ENCODE measurements at places on chromosomes 4 and X.

- no peaks in the 10 kb centered on the region for H3K36me3 ChIP-seq
- no peaks in the 10 kb centered on the region for H3K27me3 ChIP-seq
- peaks cover 1% of the 10 kb centered on the region for H3K4me1 ChIP-seq
- no peak overlapping the region for H3K4me3 ChIP-seq
Measured at GRCh38 chr4:40957281-40957680, 207.5 kb downstream of the NSUN7 start.

GRCh38 chr4:39124885-39125599, 57.3 kb upstream of the WDR19 start:
- DNase-seq = no peak
- H3K36me3 ChIP-seq = peaks cover 10% of the 10 kb centered on the region
- no peaks in the 10 kb centered on the region for H3K27me3 ChIP-seq
- H3K4me3 ChIP-seq = no peak overlapping the region

DNA sequence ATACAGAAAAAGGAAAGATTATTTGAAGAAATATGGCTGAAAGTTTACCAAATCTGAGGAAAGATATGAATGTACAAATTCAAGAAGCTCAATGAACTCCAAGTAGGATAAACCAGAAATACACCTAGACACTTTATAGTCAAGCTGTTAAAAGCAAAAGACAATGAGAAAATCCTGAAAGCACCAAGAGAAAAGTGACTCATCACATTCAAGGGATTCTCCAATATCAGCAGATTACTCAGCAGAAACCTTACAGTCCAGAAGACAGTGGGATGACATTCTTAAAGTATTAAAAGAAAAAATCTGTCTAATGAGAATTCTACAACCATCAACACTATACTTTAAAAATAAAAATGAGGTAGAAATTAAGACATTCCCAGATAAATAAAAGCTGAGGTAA, 223.8 kb upstream of the ZCCHC13 start:
- H3K27me3 ChIP-seq = no peaks in the 10 kb centered on the region
- H3K4me1 ChIP-seq = no peaks in the 10 kb centered on the region
- H3K4me3 ChIP-seq = no peak overlapping the region
- no peak for DNase-seq
- H3K27ac ChIP-seq = no peak overlapping the region

DNA sequence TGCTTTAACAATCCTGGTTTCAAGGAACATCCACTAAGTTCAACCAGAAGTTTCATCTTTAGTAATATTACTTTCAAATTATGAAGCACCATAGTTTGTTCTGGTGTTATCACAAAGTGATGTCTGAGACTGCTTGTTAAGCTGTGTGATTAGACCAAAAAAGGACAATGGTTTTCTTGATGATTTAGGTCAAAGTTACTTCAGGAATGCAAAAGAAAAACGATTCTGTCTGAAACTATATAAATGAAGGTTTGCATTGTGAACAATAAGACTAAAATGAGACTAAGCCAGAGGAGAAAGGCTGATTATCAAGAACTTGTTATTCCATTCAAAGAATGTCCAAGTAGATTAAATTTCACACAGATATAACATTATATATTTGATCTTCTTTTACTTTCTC, 122.4 kb upstream of the ETNPPL start:
- no peaks in the 10 kb centered on the region for H3K4me1 ChIP-seq
- H3K4me3 ChIP-seq = no peak overlapping the region
- H3K27ac ChIP-seq = no peak overlapping the region
- H3K36me3 ChIP-seq = no peaks in the 10 kb centered on the region
- DNase-seq = no peak

DNA sequence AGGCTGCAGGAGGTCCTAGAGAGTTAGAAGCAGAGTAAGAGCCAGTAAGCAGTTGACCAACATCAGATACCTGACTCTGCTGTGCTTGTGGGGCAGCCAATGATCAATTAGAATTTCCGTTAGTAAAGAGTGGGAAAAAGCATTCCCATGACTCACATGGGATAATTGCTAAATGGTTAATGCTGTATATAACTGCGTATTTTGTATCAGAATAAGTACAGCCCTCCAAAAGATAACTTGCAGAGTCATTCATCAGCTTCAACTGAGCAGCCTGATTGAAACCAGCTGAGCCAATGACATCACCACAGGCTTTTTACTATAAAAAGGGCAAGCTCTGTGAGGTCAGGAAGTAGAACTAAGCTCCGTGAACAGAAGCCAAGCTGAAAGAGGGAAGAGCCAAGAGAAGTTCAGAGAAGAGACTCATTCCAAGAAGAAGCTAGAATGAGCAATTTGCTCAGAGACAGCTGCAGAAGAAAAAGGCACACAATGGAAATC, 67.9 kb downstream of the PPP3CA start:
- no peaks in the 10 kb centered on the region for H3K27me3 ChIP-seq
- H3K4me1 ChIP-seq = peaks cover 4% of the 10 kb centered on the region
- H3K36me3 ChIP-seq = no peaks in the 10 kb centered on the region
- peak overlapping the region; percentile 5 for H3K27ac ChIP-seq

GRCh38 chr4:163544407-163545038, 50.0 kb downstream of the TMA16 start:
- H3K27ac ChIP-seq = no peak overlapping the region
- no peaks in the 10 kb centered on the region for H3K27me3 ChIP-seq
- peaks cover 1% of the 10 kb centered on the region for H3K36me3 ChIP-seq
- no peaks in the 10 kb centered on the region for H3K4me1 ChIP-seq

DNA sequence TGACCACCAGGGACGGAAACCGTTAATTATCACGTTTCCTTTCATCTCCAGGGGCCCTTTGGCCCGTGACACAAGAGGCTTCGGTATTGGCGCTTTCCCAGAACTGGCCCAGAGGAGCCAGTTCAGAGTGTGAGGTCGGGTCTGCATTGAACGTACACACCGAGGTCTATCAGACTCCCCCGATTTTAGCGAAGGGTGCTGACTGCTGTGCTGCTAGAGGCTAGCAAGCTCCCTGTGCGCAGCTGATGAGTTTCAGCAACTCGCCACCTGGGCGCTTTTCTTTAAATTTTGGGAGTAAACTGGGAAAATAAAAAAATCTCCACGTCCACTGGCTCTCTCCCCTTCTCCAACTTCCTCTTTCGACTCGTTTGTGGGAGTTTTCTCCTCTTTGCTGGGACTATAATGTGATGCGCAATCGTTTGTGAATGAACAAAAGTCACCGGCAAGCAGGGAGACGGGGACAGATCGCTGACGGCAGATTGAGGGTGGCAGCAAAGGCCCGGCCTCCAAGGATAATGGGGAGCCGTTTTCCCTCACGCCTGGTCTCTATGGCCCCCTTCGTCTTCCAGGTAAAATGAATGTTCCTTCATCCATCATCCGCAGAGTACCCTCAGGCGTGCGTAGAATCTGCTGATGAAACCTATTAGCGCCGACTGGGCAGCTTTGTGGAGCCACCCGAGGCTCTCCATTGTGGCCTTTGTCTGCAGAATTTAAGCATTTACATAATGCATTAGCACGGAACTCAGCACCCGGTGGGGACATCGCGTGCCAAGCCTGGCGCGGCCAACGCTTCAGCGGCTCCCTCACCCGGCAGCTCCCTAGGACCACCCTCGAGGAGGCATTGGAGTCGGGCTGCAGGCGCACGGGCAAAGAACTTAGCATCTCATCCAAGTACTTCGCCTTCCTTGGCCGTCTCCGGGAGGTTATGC, 1.6 kb upstream of the LRAT start:
- peaks cover 26% of the 10 kb centered on the region for H3K4me1 ChIP-seq
- H3K27me3 ChIP-seq = peaks cover 12% of the 10 kb centered on the region
- H3K4me3 ChIP-seq = no peak overlapping the region
- H3K27ac ChIP-seq = no peak overlapping the region
- DNase-seq = no peak

DNA sequence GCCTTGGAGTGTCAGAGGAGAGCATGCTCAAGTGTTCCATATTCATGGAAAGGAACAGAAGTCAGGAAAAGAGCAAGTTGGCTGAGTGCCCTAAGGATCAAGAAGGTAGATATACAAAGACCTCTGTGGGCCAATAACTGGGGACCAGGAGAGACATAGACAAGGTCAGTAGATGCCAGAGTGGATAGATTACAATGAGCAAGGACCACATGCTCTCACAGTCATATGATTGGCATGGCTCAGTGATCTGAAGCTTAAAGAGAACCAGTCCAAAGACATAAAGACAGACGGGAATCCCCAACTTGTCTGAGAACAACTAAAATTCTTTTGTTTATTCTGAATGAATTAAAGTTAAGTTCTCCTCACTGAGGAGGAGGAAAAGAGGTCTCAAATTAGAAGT, 289.7 kb downstream of the HS3ST1 start:
- no peaks in the 10 kb centered on the region for H3K36me3 ChIP-seq
- no peak overlapping the region for H3K27ac ChIP-seq
- H3K4me1 ChIP-seq = no peaks in the 10 kb centered on the region

DNA sequence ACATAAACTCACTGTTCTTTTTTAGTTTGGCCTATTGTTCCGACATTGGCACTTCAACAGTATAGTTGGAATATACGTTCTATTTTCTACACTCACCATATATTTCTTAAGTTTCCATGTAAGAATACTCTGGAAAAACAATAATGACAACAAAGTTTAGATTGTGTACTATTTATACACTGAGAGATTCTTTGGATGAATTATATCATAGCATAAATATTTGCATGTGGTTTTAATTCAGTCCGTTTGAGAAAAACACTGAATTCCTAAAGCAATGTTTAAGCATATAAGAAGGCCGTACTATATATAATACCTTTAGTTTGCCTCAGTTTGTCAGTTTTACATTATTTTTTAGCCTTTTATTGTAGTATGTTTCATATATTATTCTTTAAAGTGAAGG, 82.4 kb downstream of the RAP1GDS1 start:
- H3K4me3 ChIP-seq = no peak overlapping the region
- H3K27ac ChIP-seq = no peak overlapping the region
- H3K27me3 ChIP-seq = no peaks in the 10 kb centered on the region
- no peak for DNase-seq

- DNase-seq = no peak
- peaks cover 27% of the 10 kb centered on the region for H3K4me1 ChIP-seq
- no peaks in the 10 kb centered on the region for H3K36me3 ChIP-seq
- H3K27ac ChIP-seq = no peak overlapping the region
- H3K4me3 ChIP-seq = no peak overlapping the region
- H3K27me3 ChIP-seq = no peaks in the 10 kb centered on the region
Measured at GRCh38 chr4:1014291-1015167, 3.1 kb downstream of the FGFRL1 start.

DNA sequence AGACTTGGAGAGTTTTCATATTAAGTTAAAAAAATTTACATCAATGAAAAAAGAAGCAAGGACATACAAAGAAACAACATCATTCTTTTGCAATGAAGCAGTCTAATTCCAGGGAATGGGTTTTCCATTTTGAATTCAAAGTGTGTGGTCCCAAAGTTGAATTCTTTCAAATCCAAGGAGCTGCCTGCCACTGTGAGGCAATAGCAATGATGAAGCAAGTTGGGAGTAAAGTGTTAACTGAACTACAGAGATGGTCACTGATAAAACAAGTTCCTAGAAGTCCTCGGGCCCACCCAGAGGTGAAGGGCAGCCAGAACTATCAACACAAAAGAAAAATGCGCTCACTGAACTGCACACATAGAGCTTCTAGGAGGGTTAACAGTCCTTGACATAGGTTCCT, 115.9 kb downstream of the RAB28 start:
- no peak overlapping the region for H3K27ac ChIP-seq
- no peaks in the 10 kb centered on the region for H3K27me3 ChIP-seq
- DNase-seq = no peak
- no peaks in the 10 kb centered on the region for H3K36me3 ChIP-seq

- no peak overlapping the region for H3K4me3 ChIP-seq
- no peak overlapping the region for H3K27ac ChIP-seq
- no peaks in the 10 kb centered on the region for H3K27me3 ChIP-seq
- no peaks in the 10 kb centered on the region for H3K4me1 ChIP-seq
- no peaks in the 10 kb centered on the region for H3K36me3 ChIP-seq
Measured at GRCh38 chr4:17771284-17771908, 10.0 kb downstream of the FAM184B start.

DNA sequence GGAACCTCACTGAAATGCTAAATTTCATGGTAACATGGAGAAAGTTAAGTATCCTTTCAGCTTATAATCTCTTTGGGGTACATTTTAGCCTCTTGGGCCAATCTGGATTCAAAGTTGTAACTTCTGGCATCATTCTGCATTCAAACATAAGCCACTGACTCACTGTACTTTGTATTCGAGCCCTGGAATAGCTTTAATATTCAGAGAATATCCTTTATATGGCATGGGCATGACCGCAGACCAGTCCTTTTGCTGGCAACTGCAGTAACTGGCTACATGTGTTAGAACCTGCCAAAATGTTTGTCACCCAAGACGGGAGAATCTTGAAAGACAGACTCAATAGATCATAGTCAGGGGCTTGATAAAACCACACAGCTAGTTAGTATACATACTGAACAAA, 3.3 kb downstream of the GASK1B start:
- H3K4me1 ChIP-seq = peaks cover 2% of the 10 kb centered on the region
- no peak overlapping the region for H3K4me3 ChIP-seq
- H3K36me3 ChIP-seq = no peaks in the 10 kb centered on the region
- DNase-seq = no peak
- no peaks in the 10 kb centered on the region for H3K27me3 ChIP-seq
- no peak overlapping the region for H3K27ac ChIP-seq

- H3K36me3 ChIP-seq = no peaks in the 10 kb centered on the region
- H3K27me3 ChIP-seq = no peaks in the 10 kb centered on the region
- no peak overlapping the region for H3K4me3 ChIP-seq
- H3K4me1 ChIP-seq = no peaks in the 10 kb centered on the region
- DNase-seq = no peak
Measured at GRCh38 chr4:188661502-188661901, 522.3 kb downstream of the TRIML1 start.

DNA sequence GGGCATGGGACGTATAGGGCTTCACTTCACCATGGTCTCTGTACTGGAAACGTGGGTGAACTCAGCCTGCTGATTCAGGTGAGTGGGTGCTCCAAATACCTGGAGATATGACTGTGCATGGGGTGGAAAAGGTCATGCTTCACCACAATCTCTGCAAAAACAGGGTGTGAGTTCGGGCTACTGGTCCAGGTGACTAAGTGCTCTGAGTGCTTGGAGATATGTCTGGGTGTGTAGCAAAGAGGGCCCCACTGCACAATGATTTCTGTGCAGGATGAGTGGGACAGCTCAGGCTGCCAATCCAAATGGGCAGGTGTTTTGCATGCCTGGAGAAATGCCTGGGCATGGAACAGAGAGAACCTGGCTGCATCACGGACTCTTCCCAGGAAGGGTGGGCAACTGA, 11.2 kb upstream of the CPXCR1 start:
- H3K27ac ChIP-seq = no peak overlapping the region
- no peaks in the 10 kb centered on the region for H3K27me3 ChIP-seq
- no peaks in the 10 kb centered on the region for H3K36me3 ChIP-seq
- no peak for DNase-seq
- H3K4me1 ChIP-seq = no peaks in the 10 kb centered on the region

- DNase-seq = no peak
- no peaks in the 10 kb centered on the region for H3K27me3 ChIP-seq
- H3K4me1 ChIP-seq = no peaks in the 10 kb centered on the region
Measured at GRCh38 chrX:3320471-3321046, 25.9 kb downstream of the MXRA5 start.

- peaks cover 22% of the 10 kb centered on the region for H3K4me1 ChIP-seq
- no peaks in the 10 kb centered on the region for H3K36me3 ChIP-seq
- peak overlapping the region; percentile 98 for H3K27ac ChIP-seq
- H3K4me3 ChIP-seq = peak overlapping the region; percentile 86
- DNase-seq = no peak
Measured at GRCh38 chr4:145177906-145178538, 2.4 kb downstream of the OTUD4 start.

- peak overlapping the region; percentile 56 for H3K27ac ChIP-seq
- H3K27me3 ChIP-seq = no peaks in the 10 kb centered on the region
- peak; percentile 65 for DNase-seq
- H3K36me3 ChIP-seq = no peaks in the 10 kb centered on the region
- peak overlapping the region; percentile 32 for H3K4me3 ChIP-seq
Measured at GRCh38 chr4:158170691-158171561, 1.9 kb downstream of the GASK1B start.

- DNase-seq = no peak
- H3K4me3 ChIP-seq = no peak overlapping the region
- peaks cover 4% of the 10 kb centered on the region for H3K27me3 ChIP-seq
Measured at GRCh38 chrX:13373431-13374187, 53.8 kb upstream of the ATXN3L start.

All from liver (tissue), 10 donors.